ENCODE measurements at places on chromosomes 2 and 18.

- no peak for DNase-seq
These were observed 114.9 kb downstream of the ICOS start for GRCh38 chr2:204051476-204051875.

GRCh38 chr2:54295911-54296310 lies 39.9 kb upstream of the TSPYL6 start:
- DNase-seq: no peak

GRCh38 chr18:39962546-39962945 lies 1992.5 kb upstream of the PIK3C3 start:
- no peak for DNase-seq

DNA sequence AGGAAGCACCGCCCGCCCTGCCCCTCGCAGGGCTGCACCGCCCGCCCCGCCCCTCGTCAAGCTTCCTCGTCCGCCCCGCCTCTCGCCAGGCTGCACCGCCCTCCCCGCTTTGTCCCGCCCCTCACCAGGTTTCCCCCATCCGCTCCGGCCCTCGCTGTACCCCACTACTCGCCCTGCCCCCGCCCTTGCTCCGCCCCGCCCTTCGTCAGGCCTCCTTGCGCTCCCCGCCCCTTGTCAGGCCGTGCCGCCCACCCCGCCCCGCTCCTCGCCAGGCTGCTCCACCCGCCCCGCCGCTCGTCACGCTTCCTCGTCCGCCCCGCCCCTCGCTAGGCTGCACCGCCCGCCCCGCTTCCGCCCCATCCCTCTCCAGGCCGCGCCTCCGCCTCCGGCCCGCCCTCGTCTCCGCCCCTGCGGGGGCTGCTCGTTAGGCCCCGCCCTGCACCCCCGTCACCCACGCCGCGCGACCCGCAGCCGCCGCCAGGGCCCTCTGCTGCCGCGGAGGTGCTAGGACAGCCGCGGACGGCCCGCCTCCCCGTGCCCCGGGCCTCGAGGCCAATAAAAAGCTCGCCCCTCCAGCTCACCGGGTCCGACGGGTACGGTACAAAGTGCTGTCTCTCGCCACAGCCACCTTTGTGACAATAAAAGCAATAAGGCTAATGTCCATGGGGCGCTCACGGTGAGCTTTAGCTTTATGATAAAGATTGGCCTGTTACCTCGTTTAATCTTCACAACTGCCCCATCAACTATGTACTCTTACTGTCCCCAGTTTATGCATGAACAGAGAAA lies 602 bp upstream of the DNPEP start:
- peak; percentile 99 for DNase-seq

DNA sequence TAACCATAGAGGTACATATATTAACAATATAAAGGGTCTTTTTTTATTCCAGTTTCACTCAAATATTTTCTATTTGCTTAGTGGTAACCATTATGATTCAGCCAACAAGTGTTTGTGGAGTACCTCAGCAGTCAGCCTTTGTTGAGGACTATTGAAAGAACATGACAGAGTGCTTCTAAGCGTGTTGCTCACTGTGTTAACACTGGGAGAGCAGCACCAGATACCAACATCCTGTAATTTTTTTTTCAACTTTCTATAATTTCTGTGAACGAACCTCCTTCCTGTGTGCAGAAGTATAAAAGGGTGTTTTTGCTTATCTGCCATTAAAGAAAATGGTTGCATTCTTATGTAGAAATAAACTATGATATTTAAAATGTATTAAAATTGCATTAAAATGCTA lies 239.0 kb downstream of the PHLPP1 start:
- DNase-seq: no peak

- no peak for DNase-seq
These were observed 11.1 kb downstream of the ONECUT2 start for GRCh38 chr18:57446322-57446721.

GRCh38 chr2:63698786-63699548 lies 110.2 kb downstream of the MDH1 start:
- DNase-seq: no peak

- DNase-seq: no peak
These were observed 43.4 kb downstream of the RAB31 start for GRCh38 chr18:9751371-9752031.

DNA sequence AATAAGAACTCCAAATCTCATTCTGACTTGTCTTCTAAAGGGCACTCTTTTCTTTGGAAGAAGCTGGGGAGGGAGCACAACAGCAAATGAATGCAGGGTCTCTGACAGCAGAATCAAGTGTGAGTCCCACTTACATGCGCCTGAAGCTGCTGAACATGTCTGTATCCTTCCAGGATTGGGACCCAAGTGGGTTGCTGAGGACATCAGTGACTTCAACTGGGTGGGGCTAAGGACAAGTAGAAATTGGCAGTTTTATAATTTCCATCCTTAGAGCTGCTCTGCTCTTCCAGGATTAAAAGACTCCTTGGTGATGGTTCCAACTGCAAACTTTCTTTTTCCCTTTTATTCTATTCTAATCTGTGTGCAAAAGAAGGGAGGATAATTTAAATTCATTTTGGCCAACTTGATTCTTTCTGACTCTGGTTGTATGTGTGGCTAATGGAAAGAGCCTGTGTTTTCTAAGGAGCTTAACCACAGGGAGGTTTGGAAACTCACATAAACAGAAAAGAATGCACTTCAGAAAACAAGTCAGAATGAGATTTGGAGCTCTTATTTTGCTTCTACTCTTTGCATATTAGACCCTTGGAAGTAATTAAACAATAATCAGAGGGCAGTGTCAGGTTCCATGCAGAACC lies 20.6 kb downstream of the ANTXR1 start:
- no peak for DNase-seq

DNA sequence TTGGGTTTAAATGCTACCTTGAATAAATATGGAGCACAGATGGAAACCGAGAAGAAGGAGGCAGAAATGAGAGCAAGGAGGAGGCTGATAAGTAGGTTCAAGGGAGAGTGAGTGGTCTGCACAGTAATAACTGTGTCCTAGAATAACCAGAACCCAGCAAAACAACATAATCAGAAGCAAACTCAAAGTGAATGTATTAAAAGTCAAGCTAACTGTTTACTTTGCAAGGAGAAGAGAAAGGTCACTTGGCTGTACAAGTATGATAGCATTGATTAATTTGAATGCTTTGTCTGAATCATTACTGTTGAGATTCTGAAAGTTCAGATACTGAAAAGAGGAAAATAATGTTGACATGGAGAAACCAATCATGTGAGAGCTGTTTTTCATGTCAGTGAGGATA lies 258.8 kb downstream of the PLCL1 start:
- DNase-seq: no peak

- DNase-seq: no peak
These were observed 12.7 kb downstream of the NEU4 start for GRCh38 chr2:241821460-241822263.

- no peak for DNase-seq
These were observed 45.6 kb upstream of the GREB1L start for GRCh38 chr18:21196426-21196825.

DNA sequence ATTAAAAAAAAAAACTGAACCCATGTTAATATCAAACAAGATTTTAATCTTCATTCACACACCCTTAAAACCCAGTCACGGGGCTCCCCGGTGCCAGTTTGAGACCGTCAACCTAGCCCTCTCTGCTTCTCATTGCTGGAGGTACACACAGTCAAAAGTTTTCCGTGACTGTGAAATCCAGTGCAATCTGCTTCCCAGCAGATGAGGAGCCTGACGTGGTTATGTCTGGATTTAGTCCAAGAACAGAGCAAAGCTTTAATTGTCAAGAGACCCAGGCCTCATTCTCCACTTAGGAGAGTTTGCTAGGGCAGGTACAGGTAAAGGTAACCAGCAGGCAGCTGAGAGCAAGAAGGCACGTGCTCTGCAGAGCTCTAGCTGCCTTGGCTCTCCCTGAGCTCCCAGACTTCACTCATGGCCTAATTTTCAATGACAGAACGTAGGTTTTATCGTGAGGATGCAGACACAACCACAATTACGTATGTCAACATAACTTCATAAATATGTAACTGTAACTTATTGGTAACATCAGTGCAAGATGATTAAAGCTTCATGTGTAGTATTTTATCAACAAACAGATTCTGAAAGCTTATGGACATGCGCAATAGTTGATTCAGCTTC lies 56.3 kb downstream of the SLC16A14 start:
- DNase-seq: no peak

DNA sequence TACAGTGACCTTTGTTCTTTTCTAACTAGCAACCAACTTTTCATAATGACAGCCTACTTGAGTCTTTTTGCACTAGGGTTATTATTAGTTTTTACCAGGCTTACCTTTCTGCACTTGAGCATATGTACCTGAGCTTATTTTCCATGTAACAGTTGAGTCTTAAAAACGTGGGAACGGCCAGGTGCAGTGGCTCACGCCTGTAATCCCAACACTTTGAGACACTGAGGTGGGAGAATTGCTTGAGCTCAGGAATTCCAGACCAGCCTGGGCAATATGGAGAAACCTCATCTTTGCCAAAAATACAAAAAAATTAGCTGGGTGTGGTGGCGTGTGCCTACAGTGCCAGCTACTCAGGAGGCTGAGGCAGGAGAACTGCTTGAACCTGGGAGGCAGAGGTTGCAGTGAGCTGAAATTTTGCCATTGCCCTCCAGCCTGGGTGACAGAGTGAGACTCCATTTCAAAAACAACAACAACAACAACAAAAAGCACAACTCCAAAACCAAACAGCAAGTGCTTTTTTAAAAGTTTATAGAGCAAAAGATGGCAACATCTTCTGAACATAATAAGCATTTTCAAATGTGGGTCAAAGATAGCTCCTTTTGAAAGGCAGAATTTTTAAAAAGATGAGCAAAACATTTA lies 57.1 kb upstream of the CD28 start:
- DNase-seq: no peak

DNA sequence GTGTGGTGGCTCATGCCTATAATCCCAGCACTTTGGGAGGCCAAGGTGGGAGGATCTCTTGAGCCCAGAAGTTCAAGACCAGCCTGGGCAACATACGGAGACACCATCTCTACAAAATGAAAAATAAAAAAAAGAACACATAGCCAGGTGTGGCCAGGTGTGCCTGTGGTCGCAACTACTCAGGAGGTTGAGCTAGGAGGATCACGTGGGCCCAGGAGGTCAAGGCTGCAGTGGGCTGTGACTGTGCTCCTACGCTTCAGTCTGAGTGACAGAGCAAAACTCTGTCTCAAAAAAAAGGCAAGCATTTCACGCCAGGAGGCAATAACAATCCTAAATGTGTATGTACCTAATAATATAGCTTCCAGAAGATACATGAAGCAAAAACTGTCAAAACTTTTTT lies 27.8 kb downstream of the USP40 start:
- DNase-seq: no peak

DNA sequence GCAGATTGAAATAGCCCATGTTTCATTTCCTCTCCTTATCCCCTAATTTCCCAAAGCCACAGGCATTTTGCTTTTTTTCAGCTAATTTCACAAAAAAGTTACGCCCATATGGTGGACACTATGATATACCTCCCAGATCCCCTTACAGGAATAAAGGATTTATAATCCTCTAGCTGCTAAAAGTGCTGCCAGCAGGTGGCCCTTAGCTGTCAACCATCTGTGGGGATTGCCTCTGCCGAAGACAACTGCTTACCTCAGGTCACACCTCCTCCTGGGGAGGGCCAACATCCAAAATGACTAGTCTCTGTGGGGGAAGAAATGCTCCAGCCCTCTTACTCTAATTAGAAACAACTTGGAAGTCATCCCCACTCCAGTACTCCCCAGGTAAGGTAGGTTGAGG lies 61.0 kb upstream of the EPB41L3 start:
- DNase-seq: no peak

- no peak for DNase-seq
These were observed 90.9 kb downstream of the CCDC138 start for GRCh38 chr2:108877506-108877905.

- DNase-seq: no peak
These were observed 211.8 kb downstream of the SLC8A1 start for GRCh38 chr2:40240070-40240469.

DNA sequence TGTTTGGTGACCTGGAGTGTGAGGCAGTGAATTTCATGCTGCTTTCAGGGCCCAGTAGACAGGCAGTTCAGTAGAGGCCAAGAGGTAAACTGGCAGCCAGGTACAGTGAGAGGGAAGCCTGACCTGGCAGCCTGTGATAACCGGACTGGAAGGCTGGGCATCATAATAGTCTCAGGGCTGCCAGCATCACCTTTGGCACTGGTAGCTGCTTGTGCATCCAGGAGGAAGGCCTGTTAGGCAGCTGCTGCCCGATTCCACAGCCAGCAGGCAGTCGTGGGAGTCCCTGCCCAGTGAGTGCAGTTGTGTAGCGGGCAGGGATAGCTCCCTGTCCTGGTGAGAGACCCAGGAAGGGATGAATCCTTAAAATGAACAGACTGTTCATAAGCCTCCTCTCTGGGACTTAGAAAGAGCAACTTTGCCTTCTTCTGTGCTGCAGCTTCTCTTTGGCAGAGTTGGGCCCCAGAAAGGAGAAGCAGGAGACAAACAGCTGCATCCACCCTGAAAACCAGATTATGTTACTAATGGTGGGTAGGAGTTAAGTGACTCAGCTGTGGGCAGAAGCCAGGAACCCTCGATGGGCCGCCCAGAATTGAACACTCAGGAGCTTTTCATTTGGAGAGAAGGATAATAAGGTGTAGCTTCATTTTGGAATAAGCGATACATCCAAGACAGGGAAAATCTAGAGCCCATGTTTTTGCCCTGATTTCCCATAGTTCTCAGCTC lies 8.1 kb upstream of the GPBAR1 start:
- no peak for DNase-seq

- no peak for DNase-seq
These were observed 235.8 kb downstream of the TPGS2 start for GRCh38 chr18:36593001-36593400.

DNA sequence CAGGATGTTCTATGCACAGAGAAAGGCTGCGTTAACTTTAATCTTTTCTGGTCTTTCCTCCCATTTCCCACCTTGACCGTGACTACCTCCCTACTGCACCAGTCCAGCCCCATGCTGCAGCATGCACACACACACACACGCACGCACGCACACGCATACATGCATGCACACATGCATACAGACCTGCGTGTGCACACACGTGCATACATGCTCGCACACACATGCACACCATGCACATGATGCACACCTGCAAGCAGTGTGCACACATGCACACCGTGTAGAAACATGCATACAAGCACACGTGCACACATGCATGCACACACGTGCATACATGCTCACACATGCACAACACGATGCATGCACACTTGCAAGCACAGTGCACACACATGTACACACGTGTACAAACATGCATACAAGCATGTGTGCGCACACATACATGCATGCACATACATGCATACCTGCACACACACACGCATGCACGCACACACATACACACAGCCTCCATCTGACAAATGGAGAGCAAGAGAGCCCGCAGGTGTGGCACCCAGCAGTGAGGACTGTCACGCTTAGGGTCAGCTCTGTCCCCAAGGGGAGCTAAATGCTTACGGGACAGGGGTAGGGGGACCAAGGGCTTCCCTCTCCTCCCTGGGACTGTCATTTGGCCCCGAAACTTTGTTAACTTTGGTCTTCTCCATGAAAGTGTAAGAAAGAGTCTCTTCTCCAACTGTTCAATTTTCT lies 18.2 kb downstream of the SNORC start:
- no peak for DNase-seq

All from activated naive CD4-positive, alpha-beta T cell treated with anti-CD3 and anti-CD28 coated beads, Interleukin-2, amount 50 U/mL, for 16 hours (primary cell).